ENCODE measurements at places on chromosomes 11 and 22.

- no peaks in the 10 kb centered on the region for H3K36me3 ChIP-seq
- DNase-seq: no peak
- H3K27me3 ChIP-seq: no peaks in the 10 kb centered on the region
- H3K4me1 ChIP-seq: peaks cover 45% of the 10 kb centered on the region
- H3K4me3 ChIP-seq: no peak overlapping the region
These were observed 389.6 kb upstream of the SYN3 start for GRCh38 chr22:33447733-33448132.

GRCh38 chr11:111774955-111775710 is 8.9 kb upstream of the PPP2R1B start:
- peak overlapping the region; percentile 10 for H3K27ac ChIP-seq
- H3K4me1 ChIP-seq: peaks cover 10% of the 10 kb centered on the region
- H3K36me3 ChIP-seq: no peaks in the 10 kb centered on the region
- no peaks in the 10 kb centered on the region for H3K27me3 ChIP-seq
- no peak overlapping the region for H3K4me3 ChIP-seq
- DNase-seq: peak; percentile 22

GRCh38 chr11:267491-267994 is 10.7 kb upstream of the NLRP6 start:
- H3K27me3 ChIP-seq: peaks cover 46% of the 10 kb centered on the region
- peak overlapping the region; percentile 66 for H3K27ac ChIP-seq
- DNase-seq: peak; percentile 52
- peak overlapping the region; percentile 48 for H3K4me3 ChIP-seq
- no peaks in the 10 kb centered on the region for H3K4me1 ChIP-seq

DNA sequence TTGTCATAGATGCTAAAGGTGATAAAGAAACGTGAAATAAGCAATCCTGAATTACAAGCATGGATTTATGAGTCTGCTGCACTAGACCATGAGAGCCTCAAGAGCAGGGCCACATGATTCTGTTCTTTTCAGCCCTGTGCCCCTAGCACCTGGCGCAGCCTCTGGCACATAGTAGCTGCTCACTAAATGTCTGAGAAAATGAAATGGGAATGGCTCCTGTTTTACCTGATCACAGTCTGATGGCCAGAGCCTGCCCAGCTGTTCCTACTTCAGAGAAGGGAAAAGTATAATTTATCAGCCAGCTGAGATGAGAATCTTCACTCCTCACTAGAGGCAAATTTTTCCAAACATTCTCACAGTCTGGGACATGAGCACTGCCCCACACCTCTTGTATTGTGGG is 10.7 kb upstream of the PKNOX2 start:
- H3K36me3 ChIP-seq: no peaks in the 10 kb centered on the region
- H3K4me3 ChIP-seq: no peak overlapping the region
- peaks cover 36% of the 10 kb centered on the region for H3K27me3 ChIP-seq

DNA sequence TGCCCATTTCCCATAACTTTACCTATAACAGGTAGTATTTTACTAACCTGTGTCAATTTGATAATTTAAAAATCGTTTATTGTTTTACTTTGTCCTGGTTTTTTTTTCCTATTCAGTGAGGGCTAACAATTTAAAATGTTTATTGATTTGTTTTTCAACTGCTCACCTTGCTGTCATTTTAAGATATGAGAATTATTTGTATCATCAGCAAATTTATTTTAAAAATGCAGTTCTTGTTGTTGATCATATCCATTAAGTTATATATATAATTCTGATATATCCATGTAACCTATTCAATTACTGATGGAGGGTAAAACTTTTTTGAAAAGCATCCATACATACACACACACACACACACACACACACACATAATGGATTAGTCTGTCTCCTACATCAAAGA is 24.8 kb downstream of the RRAS2 start:
- no peak for DNase-seq
- H3K36me3 ChIP-seq: no peaks in the 10 kb centered on the region
- no peaks in the 10 kb centered on the region for H3K27me3 ChIP-seq

DNA sequence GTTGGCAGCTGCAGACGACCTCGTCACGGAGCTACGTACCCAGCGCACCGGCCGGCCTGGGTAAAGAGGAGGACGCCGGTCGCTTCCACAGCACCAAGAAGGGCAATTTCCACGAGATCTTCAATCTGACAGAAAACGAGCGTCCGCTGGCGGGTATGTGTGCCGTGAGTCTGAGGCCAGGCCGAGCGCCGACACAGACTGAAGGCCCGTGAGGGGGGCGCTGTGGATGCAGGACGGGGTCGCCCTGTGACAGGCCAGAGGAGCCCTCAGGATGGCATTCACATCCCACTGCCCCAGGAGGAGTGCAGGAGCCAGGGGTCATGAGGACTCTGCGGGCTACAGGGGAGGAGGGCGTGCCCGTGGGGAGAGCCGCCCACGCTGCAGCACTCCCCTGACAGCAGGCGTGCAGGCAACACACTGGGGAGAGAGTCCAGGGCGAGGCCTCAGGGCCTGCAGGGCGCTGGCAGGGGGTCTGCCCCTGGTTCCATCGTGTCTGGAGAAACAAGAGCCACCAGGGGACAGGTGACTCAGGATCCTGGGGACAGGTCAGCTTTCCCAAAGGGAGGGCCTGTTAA is 53.6 kb downstream of the GRAMD4 start:
- peaks cover 60% of the 10 kb centered on the region for H3K36me3 ChIP-seq
- H3K27me3 ChIP-seq: no peaks in the 10 kb centered on the region
- H3K4me3 ChIP-seq: peak overlapping the region; percentile 56
- peak overlapping the region; percentile 76 for H3K27ac ChIP-seq
- H3K4me1 ChIP-seq: peaks cover 78% of the 10 kb centered on the region
- DNase-seq: no peak

DNA sequence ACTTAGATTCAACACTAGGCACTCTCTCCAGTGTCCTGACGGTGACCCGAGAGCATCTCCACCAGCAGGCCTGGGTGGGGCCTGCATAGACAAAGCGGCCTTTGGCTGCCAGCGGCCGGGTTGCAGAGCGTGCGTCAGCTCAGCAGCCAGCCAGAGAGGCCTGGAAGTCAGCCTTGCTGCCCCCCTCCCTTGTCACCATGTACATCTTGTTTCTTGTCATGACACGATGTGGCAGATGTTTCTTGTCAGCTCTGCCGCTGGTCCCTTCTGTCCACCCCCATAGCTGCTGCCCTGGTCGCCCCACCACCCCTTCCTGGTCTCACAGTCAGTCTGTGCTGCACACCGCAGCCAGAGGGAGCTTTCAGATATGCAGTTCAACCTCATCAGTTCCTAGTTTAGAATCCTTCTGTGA is 33.1 kb upstream of the CBX7 start:
- H3K4me1 ChIP-seq: peaks cover 31% of the 10 kb centered on the region
- no peaks in the 10 kb centered on the region for H3K36me3 ChIP-seq
- H3K27me3 ChIP-seq: no peaks in the 10 kb centered on the region
- peak overlapping the region; percentile 77 for H3K27ac ChIP-seq
- no peak overlapping the region for H3K4me3 ChIP-seq

GRCh38 chr22:19466126-19466716 is 12.8 kb downstream of the UFD1 start:
- H3K36me3 ChIP-seq: peaks cover 89% of the 10 kb centered on the region
- H3K4me1 ChIP-seq: no peaks in the 10 kb centered on the region
- no peak for DNase-seq
- no peak overlapping the region for H3K4me3 ChIP-seq
- H3K27ac ChIP-seq: no peak overlapping the region
- no peaks in the 10 kb centered on the region for H3K27me3 ChIP-seq

GRCh38 chr11:75766443-75767227 is 1.9 kb upstream of the DGAT2 start:
- H3K27ac ChIP-seq: no peak overlapping the region
- no peak overlapping the region for H3K4me3 ChIP-seq
- H3K4me1 ChIP-seq: peaks cover 21% of the 10 kb centered on the region
- peaks cover 44% of the 10 kb centered on the region for H3K27me3 ChIP-seq
- no peaks in the 10 kb centered on the region for H3K36me3 ChIP-seq

GRCh38 chr22:36958366-36958765 is 44.9 kb downstream of the CSF2RB start:
- no peak for DNase-seq
- no peaks in the 10 kb centered on the region for H3K4me1 ChIP-seq

DNA sequence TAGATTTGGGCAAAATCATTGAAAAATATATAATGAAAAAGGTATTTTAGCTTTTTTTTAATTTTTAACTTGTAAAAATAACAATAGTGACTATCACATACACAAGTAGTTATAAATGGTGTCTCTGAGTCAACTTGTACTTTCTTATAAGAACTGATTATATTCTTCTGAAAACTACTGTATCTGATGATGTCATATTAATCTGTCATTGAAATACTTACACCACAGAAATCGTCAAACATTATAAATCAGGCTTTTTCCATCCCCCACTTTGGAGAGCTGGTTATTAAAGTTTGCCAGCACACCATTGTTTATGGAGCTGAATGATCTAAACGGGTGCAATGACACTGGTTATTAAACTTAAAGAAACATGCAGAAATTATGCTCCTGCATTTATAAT is 1259.6 kb upstream of the CNTN5 start:
- DNase-seq: no peak
- H3K36me3 ChIP-seq: no peaks in the 10 kb centered on the region
- H3K4me1 ChIP-seq: no peaks in the 10 kb centered on the region
- no peaks in the 10 kb centered on the region for H3K27me3 ChIP-seq
- H3K27ac ChIP-seq: no peak overlapping the region

- H3K4me3 ChIP-seq: peak within 1 kb of the TSS; percentile 65
- no peak within 1 kb of the TSS for H3K27ac ChIP-seq
- peak; percentile 47 for DNase-seq
- H3K36me3 ChIP-seq: no peaks in the 10 kb centered on the region
These were observed at the start of gene SHISA8 for GRCh38 chr22:41915035-41915785. TSS of gene SHISA8 (minus strand) at chr22:41915074. CDS start at chr22:41914667, 407 bp downstream.

- H3K36me3 ChIP-seq: peaks cover 11% of the 10 kb centered on the region
- peak overlapping the region; percentile 78 for H3K27ac ChIP-seq
- no peak overlapping the region for H3K4me3 ChIP-seq
- peaks cover 100% of the 10 kb centered on the region for H3K27me3 ChIP-seq
These were observed 4.0 kb downstream of the VSIG2 start for GRCh38 chr11:124748100-124748418.

DNA sequence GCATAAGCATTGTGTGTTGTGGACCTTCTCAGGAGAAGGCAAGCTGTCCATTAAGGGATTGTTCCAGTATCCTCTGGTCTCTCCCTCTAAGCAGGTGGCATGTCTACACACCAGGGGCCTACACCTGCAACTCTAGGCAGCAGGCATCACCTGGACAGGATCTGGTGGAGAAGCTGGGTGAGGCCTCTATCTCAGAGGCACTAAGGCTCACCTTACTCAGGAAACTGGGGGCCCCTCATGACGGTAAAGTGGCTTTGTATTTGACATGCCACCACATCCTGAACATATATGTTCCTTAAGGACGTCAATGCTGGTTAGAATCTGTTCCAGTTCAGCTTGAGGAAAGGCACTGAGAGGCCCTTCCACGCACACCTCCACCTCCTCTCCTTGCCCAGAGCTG is 891.3 kb downstream of the OPCML start:
- no peaks in the 10 kb centered on the region for H3K4me1 ChIP-seq
- H3K27me3 ChIP-seq: peaks cover 26% of the 10 kb centered on the region
- H3K36me3 ChIP-seq: no peaks in the 10 kb centered on the region
- no peak for DNase-seq

DNA sequence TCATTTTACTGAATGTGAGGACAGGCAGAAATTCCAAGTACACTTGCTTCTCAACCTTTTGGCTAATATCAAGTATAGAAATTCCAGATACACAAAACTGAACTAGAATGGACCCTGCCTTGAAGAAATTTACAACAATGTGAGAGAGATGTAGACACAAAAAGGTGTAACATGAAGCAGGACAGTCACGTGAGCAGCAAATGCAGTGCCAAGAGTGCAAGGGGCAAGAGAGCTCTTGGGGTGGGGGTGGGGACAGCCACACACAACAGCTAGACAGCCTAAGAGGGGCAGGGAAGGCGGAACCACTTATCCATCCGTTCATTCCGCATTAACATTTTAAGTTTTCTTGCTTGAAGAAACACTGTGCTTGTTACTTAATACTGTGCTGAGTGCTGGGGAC is 28.9 kb downstream of the PLEKHA7 start:
- H3K27me3 ChIP-seq: no peaks in the 10 kb centered on the region
- H3K4me1 ChIP-seq: peaks cover 48% of the 10 kb centered on the region
- no peak overlapping the region for H3K4me3 ChIP-seq

- peak overlapping the region; percentile 86 for H3K4me3 ChIP-seq
- H3K36me3 ChIP-seq: no peaks in the 10 kb centered on the region
- DNase-seq: no peak
- H3K4me1 ChIP-seq: peaks cover 72% of the 10 kb centered on the region
These were observed 1.7 kb downstream of the CHST1 start for GRCh38 chr11:45663486-45664375.

DNA sequence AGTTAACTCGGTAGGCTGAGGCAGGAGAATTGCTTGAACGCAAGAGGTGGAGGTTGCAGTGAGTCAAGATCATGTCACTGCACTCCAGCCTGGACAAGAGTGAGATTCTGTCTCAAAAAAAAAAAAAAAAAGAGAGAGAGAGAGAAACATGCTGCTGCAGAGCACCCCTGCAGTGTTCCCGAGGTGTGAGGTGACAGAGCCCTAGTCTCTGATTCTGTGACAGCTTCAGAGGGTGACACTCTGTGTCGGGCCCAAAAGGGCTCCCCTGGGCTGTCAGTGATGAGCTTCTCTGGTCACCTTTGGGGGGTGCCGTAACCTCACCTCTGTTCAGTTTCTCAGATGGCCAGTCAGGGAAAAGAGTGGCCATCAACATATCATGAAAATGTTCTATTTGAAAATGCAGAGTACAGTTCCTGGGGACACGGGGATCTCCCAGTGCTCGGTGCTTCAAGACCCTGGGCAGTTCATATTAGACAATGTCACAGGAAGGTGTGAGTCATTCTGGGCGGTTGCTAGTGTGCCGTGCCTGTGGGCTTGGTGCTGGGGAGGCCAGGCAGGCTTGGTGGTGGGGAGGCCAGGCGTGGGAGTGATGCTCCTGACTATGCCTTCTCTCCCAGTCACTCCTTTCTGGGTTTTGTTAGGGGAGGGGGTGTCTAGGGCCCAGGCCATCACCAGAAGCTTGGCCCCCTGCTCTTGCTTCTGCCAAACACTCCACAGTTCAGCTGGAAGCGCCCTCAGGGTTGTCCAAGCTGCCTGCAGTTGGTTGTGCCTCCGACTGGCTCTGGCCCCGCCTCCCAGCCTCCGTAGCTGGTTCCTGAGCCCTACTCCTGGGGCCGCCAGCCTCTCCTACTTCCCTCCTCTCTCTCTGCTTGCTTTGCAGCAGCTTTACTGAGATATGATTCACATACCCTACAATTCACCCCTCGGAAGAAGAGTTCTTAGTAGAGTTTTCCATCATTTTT is 52.5 kb upstream of the CLDN5 start:
- H3K4me1 ChIP-seq: peaks cover 44% of the 10 kb centered on the region
- DNase-seq: peak; percentile 42
- H3K36me3 ChIP-seq: no peaks in the 10 kb centered on the region
- H3K27ac ChIP-seq: peak overlapping the region; percentile 78

GRCh38 chr11:78419327-78419726 is 1.7 kb upstream of the GAB2 start:
- no peaks in the 10 kb centered on the region for H3K36me3 ChIP-seq
- H3K27me3 ChIP-seq: no peaks in the 10 kb centered on the region
- peak overlapping the region; percentile 98 for H3K27ac ChIP-seq
- peak overlapping the region; percentile 95 for H3K4me3 ChIP-seq
- DNase-seq: peak; percentile 29

DNA sequence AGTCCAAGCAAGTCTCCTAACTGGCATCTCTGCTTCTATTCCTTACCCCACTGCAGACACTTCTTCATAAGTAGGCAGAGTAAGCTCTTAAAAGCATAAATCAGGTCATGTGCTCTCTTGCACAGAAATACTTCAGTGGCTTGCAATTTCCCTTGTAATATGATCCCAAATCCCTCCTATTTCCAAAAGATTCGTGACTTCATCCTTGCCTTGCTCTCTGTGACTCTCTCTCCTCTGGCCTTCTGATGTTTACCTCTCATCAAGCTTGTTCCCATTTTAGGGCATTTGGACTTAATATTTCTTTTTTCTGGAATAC is 37.4 kb upstream of the NCR3LG1 start:
- H3K4me1 ChIP-seq: no peaks in the 10 kb centered on the region
- no peak overlapping the region for H3K4me3 ChIP-seq
- no peak for DNase-seq
- peaks cover 90% of the 10 kb centered on the region for H3K36me3 ChIP-seq
- H3K27me3 ChIP-seq: no peaks in the 10 kb centered on the region
